Esophagus squamous epithelium (tissue), 5 donors: ENCODE measurements at places on chromosomes 11 and 22.

DNA sequence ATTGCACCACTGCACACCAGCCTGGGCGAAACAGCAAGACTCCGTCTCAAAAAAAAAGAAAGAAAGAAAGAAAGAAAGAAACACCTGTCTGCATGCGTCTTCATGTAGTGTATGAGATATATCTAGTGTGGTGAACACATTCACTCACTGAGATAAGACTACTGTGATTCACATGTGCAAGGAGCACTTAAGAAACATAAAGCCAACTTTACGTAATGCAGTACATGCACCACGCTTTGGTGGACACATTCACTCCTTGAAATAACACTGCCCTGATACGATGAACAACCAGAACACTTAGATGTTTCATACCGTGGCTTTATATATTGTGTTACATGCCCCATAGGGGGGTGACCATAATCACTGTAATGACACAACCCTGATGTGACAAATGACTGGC is 96.0 kb downstream of the MICAL3 start:
- DNase-seq, result no peak

GRCh38 chr11:6388748-6389147 is 1.5 kb upstream of the SMPD1 start:
- no peak for DNase-seq

DNA sequence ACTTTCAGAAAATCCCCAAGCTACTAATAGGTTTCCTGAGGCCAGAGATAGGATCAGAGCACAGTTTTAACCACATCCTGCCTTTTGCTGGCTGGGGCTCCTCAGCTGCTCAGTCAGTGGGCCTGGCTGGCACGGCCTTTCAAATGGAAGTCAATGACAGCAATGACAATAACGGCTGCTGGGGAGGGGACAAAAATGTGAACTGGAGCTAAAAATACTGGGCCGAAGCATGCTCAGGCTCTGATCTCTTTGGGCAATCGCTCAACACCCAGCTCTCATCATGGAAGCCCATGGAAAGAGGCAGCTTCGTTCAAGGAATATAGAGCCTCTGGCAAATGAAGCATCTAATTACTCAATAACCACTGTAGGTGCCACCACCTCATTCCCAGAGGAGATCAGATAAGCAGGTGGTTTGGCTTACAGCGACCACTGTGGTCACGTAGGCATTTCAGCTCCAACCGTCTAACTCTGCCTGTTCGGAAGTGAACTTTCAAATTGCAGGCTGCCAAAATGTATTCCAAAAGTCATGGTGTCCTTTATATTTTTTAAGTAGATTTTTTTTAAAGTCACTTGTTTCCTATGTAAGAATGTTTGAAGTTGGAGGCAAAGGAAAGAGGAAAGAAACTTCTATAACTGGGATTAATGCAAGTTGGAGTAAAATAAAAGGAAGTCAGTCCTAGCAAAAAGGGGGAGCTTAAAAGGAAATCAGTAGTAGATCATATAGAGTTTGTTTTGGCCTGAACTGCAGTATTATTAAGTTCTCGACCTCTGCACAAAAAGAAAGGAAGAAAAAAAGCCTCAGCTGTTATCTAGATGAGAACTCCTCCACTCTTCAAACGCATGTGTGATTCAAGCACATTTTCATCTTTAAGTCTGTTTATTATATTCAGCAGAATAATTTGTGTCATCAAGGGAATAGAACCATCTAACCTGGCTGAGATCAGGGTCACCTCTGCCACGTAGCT is 14.1 kb downstream of the WT1 start:
- no peak for DNase-seq

DNA sequence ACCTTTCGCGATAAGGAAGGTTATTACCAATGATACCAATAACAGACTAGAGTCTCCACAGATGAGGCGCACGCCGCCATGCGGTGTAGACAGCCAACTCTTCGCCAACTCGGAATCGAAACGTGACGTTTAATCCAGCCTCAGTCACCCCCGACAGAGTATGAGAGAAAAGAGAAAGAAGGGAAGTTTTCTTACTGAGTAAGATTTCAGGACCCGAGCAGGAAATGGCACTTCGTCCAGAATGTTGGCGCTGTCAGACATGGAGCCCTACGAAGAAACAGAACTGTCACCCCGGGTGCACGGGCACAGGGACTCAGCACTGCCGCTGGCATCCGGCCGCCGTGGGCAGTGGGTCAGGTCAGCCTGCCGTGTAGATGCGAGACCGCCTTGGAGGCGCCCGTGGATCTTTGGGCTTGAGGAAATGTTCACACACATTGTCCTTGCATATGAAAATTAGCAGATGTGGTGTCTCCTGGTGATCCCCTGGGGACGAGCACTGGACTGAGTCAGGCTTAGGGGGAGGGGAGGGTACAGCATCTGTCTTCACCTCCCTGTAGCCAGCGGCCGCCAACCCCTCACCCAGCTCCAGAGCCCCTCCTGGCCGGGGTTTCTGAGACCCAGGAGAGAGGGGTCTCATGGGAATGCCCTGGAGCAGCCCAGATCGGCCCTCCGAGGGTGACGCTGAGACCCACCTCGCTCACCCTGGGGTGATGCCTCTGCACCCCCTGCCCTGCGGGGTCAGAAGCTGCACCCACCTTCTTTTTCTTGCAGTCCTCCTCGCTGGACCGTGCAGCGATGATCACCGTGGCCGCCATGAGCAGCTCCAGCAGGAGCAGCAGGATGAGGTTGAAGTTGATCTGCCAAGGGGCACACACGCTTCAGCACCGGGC is 8.3 kb downstream of the MLC1 start:
- no peak for DNase-seq

DNA sequence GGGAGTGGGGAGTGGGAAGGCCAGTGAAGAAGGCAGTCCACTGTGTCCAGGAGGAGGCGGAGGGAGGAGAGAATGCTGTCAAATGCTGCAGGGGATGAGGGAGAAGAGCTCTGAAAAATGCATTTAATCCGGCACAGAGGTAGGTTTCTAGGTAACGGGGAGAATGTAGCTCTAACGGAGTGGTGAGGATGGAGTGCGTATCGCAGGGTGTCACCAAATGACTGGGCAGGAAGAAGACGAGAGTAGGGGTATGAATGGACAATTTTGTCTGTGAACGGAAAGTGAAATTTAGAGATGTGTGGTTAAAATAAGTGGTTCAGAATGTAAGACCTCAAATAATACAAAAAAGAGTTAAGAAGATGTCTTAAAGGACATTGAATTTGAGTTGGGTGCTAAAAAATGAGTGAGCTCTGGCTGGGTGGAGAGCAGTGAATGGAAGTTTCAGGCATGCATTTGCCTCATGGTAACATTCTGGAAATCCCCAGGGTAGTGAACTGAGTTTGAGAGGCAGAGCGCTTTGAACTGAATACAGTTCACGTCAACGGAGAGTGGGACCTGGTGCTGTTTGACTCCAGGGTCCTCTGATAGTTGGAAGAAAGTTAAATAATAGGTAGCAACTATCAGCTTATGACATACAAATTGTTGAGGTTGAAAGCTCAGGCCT is 81.3 kb upstream of the CADM1 start:
- no peak for DNase-seq

DNA sequence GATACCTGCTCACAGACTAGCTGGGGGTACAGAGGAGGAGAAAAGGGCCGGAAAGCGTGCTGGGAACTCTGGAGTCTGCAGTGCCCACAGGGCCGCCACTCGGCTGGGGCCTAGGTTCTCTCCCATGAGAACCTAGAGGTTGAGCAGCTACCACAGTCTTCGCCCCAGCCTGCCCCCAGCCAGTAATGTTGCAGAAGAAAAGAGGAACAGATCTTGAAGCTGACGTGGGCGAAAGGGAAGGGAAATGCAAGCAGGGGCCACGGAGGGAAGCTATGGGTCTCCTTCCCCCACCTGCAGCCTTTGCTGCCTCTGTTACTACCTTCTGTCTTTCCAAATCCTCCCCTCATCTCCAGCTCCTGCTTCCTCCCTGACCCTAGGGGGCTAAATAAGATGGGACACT is 28.8 kb upstream of the P2RY2 start:
- no peak for DNase-seq

DNA sequence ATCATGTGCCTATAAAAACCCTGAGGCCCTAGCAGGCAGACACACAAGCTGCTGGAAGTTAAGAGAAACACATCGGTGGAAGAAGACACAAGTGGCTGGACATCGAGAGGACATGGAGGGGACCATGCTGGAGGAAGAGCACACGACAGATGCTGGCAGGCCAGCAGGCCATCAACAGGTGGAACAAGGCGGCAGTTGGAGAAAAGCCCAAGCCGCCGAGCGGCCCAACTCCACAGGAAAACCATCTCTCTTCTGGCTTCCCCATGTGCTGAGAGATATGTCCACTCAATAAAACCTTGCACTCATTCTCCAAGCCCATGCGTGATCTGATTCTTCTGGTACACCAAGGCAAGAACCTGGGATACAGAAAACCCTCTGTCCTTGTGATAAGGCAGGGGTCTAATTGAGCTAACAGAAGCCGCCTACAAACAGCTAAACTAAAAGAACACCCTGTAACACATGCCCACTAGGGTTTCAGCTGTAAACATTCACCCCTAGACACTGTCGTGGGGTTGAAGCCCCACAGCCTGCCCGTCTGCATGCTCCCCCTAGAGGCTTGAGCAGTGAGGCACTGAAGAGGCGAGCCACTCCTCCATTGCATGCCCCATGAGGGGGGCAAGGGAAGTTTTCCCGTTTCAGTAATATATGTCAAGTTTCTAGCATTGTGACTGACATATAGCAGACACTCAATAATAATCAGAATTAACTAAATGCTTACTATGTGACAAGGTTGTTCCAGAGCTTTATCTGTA is 39.0 kb upstream of the MMP20 start:
- DNase-seq, result no peak

- no peak for DNase-seq
Observed at GRCh38 chr22:17931400-17931825, 92.9 kb downstream of the MICAL3 start.

- no peak for DNase-seq
Observed at GRCh38 chr11:63670096-63670432, 1.1 kb downstream of the ATL3 start.

DNA sequence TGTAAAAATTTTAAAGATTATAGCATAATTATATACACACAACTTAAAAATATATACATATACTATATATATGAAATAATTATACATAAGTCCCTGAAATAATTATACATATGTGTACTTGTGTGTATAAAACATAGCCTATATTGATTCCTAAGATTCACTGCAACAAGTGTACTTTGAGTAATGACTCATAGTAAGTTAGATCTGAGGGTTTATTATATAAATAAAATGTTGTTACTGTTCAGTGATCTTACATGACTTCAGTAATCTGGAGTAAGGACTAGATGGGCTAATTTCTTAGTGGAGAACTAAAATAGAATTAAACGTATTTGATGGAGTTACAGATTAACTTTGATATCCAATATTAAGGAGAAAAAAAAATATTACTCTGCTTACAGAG is 350.5 kb downstream of the CNTN5 start:
- DNase-seq, result no peak

DNA sequence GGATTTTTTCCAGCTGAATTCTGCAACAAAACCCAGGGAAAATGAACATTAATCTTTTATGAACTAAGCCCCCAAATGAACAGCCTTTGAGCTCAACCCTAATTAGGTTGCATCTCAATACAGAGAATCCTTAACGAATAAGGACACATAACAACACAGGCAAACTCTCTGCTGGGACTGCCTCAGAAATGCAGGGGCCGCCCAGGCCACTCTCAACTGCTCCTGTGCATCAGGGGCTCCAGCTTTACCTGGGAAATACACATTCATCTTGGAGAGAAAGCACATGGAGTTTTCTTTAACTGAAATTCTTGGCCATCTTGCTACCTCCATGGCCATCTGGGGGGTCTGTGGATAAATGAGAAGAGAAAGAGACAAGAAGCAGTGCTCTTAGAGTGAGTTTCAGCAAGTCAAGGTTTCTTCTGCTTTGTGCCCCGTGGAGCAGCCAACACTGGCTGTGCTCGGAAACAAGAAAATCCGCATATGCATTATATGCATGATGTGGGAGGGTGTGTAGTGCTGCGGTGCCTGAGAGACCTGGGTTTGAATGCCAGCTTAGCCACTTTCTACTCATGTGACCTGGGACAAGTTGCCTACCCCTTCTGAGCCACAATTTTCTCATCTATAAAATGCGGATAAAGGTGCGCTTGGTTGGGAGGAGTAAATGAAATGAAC is 81.9 kb upstream of the RCN1 start:
- no peak for DNase-seq

- DNase-seq, result no peak
Observed at GRCh38 chr22:45425101-45425500, 11.6 kb downstream of the RIBC2 start.

- DNase-seq, result no peak
Observed at GRCh38 chr11:117829369-117829725, 4.8 kb upstream of the FXYD2 start.

GRCh38 chr11:66720223-66720898 is 8.7 kb downstream of the SPTBN2 start:
- no peak for DNase-seq

DNA sequence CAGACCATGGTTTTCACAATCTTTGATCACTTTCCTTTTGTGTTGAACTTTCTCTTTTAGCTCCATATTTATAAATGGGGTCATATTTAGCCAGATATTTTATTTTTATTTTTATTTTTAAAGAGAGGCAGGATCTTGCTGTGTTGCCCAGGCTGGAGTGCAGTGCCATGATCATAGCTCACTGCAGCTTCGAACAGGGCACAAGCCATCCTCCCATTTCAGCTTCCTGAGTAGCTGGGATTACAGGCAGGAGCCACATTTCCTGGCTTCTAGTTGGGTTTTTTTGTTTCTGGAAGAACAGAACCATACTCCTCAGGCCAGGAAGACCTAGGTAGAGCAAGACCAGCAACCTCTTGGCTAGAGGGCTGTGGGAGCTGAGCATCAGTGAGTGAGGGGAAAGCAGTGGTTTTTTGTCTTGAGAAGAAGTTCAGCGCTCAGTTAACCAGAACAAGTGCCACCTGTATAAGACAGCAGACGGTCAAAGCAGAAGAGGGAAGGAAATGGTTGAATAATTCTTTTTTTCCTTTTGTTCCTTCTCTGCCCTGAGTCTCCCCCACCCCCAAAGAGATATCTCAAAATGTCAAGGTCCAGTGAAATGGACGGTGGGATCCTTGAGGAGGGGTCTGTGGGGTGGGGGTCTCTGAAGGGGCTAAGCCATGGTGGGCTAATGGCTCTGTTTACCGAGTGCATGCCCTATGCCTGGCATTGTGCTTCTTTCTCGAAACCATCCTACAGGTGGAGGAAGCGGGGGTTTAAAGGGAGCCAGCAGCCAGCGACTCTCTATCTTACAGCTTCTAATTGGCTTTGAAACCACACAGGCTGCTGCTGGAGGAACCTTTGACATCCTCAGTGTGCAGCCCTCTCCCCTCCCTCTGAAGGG is 63.0 kb downstream of the PTPRJ start:
- DNase-seq, result no peak

- DNase-seq, result no peak
Observed at GRCh38 chr22:29842740-29843139, 4.7 kb upstream of the ASCC2 start.

GRCh38 chr11:102115557-102115956 is 5.3 kb downstream of the YAP1 start:
- no peak for DNase-seq

GRCh38 chr11:67062526-67063373 is 6.1 kb downstream of the RHOD start:
- DNase-seq, result no peak

DNA sequence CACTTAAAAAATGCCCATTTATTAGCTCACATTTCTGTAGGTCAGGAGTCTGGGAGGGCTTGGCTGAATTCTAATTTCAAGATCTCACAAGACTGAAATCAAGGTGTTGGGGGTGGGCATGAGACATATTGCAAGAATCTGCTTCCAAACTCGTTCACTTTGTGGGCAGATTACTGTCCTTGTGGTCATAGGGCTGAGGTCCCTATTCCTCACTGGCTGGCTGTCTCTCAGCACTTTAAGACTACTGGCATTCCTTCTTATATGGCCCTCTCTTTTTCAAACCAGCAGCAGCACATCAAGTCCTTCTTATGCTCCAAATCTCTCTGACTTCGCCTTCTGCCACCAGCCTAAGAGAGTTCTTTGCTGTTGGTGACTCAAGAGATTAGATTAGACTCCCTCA is 27.8 kb upstream of the MYOD1 start:
- DNase-seq, result no peak
